ENCODE measurements at places on chromosomes 2 and 18. TPM values are rescaled to one million over a fixed set of nuclear protein-coding genes. Genes with fewer than 3 reads are reported as not detected.

- DNase-seq = no peak
Measured at GRCh38 chr2:155747531-155747930, 585.0 kb downstream of the NR4A2 start.

DNA sequence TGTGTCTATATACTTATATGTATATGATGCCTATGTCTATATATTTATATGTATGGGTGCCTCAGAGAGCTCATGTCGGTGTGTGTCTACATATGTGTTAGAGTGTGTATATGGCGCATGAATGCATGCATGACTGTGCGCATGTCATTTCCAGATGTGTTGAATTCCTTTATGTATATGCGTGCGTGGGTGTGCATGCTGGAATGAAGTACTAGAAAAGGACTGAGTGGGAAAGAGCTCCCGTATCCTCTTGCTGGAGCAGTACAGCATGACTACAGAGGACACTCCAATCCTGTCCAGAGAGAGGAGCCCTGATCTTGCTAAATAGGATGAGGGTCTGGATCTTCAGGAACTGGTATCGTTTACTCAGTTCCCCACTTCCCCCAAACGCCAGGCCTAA, 56.8 kb upstream of the LRPPRC start:
- DNase-seq = no peak

- no peak for DNase-seq
Measured at GRCh38 chr2:42503291-42503690, 9.5 kb upstream of the KCNG3 start.

DNA sequence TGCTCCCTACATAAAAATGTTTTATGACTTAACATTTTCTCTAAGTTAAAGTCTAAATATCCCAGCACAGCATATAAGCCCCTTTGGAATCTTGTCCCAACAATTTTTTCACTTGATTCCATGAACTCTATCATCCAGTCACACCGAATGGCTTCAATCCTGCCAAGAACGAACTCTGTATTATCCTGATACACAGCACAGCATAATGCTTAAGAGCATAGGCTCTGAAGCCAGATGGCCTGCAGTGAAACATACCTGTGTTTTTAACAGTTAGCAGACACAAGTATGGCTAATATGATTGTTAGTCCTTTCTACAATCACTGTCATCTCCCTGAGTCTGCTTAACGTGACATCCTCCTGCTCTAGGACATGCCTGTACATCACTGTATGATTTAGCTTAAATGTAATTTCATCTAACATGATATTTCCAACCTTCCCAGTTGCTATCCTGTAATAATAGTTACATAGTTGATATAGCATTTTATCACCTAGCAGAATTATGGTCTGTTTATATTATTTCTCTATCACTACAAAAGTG, 669.5 kb downstream of the ERBB4 start:
- DNase-seq = no peak

ALPI gene
- polyA plus RNA-seq = 0.34 TPM

DNA sequence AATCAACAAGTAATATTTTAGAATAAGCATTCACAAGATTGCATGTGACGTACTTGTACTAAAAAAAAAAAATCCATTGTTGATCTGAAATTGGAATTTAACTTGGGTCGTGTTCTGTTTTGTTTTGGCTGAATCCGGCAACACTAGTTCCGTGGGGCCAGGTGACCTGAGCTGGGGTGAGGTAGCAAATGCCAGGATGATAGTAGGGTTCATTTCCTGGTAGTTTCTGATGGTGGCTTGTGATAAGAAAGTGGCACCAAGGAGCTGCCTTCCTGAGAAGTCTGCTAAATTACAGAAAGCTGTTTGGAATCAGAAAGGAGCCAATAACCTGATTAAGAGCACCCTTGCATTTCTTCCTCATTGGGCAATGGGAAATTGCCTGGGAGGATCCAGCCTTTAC, 126.4 kb upstream of the DLX2 start:
- DNase-seq = no peak

C2orf80 gene
- polyA plus RNA-seq = 0.07 TPM

GRCh38 chr2:137221797-137222492, 456.6 kb downstream of the THSD7B start:
- DNase-seq = no peak

OSBPL1A gene
- polyA plus RNA-seq = 21.0 TPM

- no peak for DNase-seq
Measured at GRCh38 chr18:4658804-4659203, 203.7 kb upstream of the DLGAP1 start.

DNA sequence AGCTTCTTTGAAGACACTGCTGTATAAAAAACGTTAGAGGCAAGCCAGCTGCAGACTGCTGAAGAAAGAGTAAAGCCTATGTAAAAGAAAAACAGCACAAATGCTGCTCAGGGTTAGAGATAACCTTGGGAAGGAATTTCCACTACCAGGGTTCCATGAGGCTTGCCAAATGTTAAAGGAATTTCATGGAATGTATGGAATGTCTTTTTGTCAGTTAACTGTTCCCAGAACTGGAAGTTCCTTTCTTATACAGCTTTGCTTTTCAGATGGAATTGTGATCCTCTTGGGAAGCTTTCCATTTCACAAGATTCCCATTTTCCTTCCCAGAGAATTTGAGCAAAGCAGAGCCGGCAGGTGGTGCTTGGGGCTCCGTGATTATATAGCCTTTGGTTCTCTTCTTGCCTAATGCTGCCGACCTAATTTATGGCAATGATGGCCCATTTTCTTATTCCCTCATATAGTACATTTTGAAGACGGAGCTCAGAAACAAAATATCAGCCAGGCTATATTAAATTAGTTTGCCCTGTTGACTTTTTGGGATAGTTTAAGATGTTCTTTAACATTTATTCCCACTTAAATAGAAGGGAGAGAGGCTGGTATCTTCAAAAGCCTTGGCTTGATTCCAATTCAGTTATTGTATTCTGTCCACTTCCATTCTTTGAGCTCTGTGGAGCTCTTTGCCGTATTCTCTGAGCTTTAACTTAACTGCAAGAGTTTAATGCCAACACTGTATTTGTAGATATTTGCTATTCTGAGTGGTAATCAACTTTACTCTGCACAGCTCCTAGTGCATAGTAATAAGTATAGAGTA, 162.3 kb downstream of the PHLPP1 start:
- no peak for DNase-seq
